ENCODE measurements at places on chromosomes 12 and 14.

- DNase-seq: peak; percentile 44
Measured at GRCh38 chr12:43285159-43285598, 266.8 kb downstream of the ADAMTS20 start.

DNA sequence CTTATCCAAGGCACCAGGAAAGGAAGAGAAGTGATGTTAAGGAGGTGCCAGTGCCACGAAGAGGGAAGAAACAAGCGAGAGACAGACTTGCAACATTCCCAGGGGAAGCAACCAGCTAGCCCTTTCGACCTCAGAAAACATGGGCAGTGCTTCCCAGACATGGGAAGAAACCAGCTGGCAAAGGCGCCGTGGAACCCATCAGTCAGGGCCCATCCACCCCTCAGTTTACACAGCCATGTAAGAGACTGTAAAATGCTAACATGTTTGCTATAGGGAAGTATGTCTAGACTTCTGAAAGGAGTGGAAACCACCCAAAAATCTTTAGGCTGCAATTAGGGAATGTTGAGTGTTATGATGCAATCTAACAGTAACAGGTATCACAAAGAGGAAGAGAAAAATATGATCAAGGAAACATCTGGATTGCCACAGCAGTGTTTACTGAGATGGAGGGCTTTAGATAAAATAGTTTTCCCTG, 26.3 kb downstream of the ANAPC5 start:
- DNase-seq: no peak

- no peak for DNase-seq
Measured at GRCh38 chr14:80764921-80765507, 176.5 kb downstream of the CEP128 start.

DNA sequence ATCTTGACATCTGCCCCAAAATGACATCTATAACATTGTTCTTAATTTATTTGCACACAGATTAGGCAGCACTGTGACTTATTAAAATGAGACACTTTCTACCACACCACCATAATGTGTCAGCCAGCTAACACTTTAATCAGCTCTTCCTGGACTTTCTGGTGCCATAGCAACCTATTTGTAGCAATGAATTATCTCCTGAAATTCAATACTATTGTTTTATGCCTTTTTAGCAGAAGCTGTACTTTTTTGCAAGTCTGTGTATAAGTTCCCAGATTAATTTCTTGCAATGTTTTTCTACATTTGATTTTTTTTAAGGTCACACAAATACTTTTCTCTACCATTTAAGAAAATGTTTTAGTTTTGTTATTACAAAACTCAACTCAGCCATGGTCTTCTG, 72.8 kb upstream of the SAV1 start:
- DNase-seq: no peak

- no peak for DNase-seq
Measured at GRCh38 chr14:34147461-34147860, 196.6 kb upstream of the EGLN3 start.

DNA sequence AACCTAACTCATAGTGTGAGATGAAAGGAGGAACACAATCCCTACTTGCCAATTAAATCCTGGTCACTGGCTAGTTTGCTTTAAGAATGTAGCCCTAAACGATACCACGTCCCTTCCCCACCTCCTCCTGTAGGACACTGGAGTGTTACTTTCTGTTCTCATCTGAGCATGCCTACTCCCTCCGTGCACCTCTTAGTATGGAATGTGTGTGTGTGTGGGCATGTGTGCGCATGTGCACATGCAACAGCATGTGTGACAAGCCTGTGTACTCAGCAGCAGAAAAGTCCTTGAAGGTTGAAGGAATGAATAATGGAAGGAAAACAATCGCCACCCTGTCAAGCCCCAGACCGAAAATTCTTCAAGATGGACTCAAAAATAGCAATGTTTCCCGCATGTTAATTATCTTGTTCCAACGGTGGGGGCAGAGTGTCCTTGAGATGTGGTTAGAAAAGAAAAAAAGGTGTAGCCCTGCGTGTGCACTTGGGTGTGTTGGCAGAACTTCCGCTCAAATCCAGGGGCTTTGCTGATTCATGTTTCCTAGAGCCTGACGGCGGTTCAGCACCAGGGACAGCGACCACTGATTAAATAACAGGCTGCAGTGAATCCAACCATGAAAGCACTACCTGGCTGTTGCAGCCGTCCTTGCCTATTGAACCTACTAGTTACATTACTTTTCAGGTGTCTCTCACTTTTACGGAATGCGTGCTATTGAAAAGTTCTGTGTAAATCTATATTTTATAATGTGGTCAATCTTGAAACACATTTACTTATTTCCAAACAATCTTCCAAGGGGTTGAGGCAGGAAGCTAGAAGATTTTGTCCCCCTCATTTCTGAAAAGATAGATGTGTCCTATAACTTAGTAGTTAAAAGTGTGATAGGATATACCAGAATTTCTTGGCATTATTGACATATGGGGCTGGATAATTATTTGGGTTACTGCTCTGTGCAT, 79.8 kb downstream of the SRRM4 start:
- DNase-seq: peak; percentile 20

DNA sequence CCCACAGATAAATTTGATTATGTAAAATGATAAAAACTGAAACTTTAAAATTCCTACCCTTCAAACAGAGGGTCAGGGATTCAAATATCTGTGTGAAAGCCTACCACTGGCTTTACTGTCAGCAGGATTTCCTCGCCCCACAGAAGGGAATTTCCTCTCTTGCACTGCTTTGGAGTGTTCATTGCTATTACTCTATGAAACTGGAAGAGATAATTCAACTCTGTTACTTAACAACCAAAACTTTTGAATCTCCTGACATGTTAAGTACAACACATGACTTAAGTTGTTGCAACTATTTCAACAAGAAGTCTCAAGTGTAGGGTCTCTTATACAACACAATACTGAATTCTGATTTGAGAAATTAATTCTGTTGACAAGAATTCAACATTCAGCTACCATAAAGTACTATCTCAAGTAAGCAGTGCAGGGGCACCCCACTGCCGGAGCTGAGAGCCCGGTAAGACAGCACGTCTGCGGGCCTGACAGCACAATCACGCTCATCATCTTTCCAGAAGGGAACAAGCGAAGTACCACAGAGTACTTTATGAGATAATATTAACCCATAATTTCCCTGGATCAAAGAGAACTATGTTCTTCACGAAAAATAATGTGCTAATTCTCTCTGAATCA, 22.9 kb downstream of the DICER1 start:
- no peak for DNase-seq

- DNase-seq: no peak
Measured at GRCh38 chr14:102220031-102220430, 80.3 kb downstream of the WDR20 start.

- DNase-seq: no peak
Measured at GRCh38 chr12:75756111-75756510, 244.7 kb upstream of the KRR1 start.

- no peak for DNase-seq
Measured at GRCh38 chr14:63603749-63604277, 37.9 kb downstream of the WDR89 start.

- DNase-seq: no peak
Measured at GRCh38 chr14:58060077-58060476, 91.9 kb downstream of the ARMH4 start.

DNA sequence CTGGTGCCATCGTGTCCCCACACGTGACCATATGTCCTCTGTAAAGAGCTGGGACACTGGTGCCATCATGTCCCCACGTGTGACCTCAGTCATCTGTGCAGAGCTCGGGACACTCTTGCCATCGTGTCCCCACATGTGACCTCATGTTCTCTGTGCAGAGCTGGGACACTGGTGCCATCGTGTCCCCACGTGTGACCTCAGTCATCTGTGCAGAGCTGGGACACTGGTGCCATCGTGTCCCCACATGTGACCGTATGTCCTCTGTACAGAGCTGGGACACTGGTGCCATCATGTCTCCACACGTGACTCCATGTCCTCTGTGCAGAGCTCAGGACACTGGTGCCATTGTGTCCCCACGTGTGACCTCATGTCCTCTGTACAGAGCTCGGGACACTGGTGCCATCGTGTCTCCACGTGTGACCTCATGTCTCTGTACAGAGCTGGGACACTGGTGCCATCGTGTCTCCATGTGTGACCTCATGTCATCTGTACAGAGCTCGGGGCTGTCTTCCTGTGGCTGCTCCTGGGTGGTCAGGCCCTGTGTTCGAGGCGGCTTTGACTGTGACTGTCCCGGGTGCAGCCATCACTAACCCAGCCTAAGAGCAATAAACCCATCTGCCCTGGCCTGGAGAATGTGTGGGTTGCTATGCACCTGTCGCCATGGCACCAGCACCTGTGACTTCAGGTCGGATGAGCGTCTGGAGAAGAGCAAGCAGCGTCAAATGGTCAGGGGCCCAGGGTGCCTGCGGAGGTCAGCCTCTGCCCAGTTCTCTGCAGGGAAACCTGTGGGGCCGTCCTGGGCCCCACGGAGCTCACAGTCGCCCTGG, 334.4 kb downstream of the ADGRD1 start:
- DNase-seq: no peak

DNA sequence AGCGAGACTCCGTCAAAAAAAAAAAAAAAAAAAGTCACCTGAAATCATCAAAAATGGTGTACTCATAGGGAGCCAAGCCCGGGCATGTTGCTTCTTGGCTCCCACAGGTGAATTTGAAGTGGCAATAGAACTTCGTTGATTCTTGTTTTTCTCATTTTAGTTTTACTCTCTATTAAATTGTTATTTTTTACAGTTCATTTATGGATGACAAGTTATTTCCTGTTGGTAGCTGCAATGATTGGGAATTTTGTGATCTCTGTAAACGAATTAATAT, 1.3 kb downstream of the TM7SF3 start:
- no peak for DNase-seq

- DNase-seq: no peak
Measured at GRCh38 chr14:95204705-95205104, 47.4 kb upstream of the DICER1 start.

- DNase-seq: no peak
Measured at GRCh38 chr14:25394791-25395391, 344.9 kb upstream of the STXBP6 start.

- DNase-seq: no peak
Measured at GRCh38 chr14:75805646-75806045, 144.6 kb downstream of the TTLL5 start.

- no peak for DNase-seq
Measured at GRCh38 chr12:79673354-79673753, 17.4 kb downstream of the PAWR start.

GRCh38 chr14:39374851-39375250, 57.4 kb downstream of the FBXO33 start:
- peak; percentile 43 for DNase-seq

- peak; percentile 86 for DNase-seq
Measured at GRCh38 chr14:23910101-23910875, 43.3 kb upstream of the DHRS4 start.

- DNase-seq: no peak
Measured at GRCh38 chr12:78115889-78116288, 285.2 kb downstream of the NAV3 start.

DNA sequence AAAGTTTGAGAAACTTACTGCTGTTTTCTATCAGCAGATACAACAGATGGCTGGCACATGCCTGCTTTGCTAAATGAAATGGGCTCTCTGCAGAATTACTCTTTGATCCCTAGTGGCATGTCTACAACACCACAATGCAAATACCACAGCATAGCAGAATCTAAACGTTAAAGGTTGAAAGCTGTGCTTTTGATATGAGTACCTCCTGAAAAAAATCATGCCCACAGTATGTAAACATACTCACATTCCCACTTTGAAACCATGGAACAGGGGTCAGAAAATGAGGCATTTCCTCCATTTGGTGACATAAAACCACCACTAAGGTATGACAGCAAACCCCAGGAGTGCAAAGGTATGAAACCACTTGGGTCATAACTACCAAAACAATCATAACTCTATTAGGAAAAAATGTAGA, 7.5 kb downstream of the WIF1 start:
- no peak for DNase-seq

DNA sequence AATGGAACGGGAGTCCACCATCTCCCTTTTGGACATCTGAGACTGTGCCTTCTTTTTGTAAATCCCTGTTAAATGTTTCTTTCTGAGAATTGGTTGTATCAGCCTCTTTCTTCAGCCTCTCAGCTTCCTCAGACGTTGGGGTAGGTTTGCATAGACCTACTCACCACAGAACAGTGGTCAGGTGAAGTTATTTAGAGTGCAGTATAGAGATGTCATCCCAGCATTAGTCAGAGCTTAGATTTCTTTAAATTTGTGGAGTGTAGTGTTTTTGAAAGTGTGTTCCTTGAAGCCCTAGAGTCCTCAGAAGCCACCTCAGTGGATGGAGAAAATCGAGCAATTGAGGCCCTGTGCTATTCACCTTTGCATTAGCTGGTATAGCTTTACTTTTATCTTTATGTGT, 8.9 kb upstream of the EEA1 start:
- no peak for DNase-seq

DNA sequence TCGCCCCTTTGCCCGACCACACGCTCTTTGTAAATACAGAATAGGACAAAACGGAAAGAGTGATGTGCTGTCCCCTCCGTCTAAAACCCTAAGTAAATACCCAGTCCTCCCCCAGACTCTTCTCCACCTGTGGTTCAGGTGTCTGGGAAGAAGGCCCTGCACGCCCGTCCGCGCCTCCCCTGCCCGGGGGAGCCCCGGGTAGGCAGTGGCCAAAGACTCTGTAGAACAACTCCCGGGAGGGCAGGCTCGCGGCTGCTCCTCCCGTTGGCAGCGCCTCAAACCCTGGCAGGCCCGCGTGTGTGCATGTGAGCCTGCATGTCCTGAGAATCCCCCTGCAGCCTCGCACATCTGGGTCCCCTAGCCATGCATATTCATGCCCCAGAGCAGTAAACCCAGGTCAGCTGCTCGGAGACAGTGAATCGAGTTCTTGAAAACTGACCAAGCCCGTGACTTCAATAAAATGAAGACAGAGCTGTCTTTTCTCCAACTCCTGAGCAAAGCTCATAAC, 165.8 kb downstream of the MON2 start:
- DNase-seq: peak; percentile 56

DNA sequence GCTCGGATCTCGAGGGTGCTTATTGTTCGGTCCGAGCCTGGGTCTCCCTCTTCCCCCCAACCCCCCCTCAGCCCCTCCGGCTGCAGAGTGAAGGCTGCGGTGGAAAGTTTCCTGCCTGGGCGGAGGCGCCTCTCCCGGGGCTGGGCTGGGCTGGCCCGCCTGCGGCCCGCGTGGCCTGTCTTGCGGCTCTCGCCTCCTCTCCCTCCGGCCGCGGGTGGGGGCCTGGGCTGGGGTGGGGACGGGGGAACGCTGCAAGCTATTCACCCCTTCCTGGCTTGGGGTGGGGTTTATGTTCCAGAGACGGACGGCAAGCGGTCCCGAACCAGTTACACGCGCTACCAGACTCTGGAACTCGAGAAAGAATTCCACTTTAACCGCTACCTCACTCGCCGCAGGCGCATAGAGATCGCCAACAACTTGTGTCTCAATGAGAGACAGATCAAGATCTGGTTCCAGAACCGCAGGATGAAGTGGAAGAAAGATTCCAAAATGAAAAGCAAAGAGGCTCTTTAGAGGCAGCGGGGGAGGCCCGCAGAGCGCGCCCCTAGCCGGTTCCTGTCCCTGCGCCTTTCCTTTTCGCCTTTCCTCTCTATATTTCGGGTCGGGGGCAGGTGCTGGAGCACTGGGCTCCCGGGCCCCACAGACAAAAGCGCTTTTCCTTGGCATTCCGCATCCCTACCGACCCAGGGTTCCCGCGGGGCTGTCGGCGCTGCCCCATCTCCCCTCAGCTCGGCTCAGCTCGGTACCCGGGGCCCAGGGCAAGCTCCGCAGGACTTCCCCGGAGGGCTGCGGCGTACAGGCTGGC, 1.3 kb downstream of the HOXC5 start:
- DNase-seq: no peak
